ENCODE measurements at places on chromosomes 3 and 15.

- no peaks in the 10 kb centered on the region for H3K36me3 ChIP-seq
- peak within 1 kb of the TSS; percentile 94 for H3K27ac ChIP-seq
- no peaks in the 10 kb centered on the region for H3K27me3 ChIP-seq
- H3K4me3 ChIP-seq: peak within 1 kb of the TSS; percentile 80
These were observed at the start of gene RBMS3 for GRCh38 chr3:29280404-29281093. TSS of gene RBMS3 (plus strand) at chr3:29281071.

GRCh38 chr3:17972959-17973906 lies 230.8 kb upstream of the TBC1D5 start:
- peaks cover 11% of the 10 kb centered on the region for H3K27me3 ChIP-seq
- no peaks in the 10 kb centered on the region for H3K4me1 ChIP-seq
- no peaks in the 10 kb centered on the region for H3K36me3 ChIP-seq
- no peak for DNase-seq
- H3K27ac ChIP-seq: no peak overlapping the region
- no peak overlapping the region for H3K4me3 ChIP-seq

GRCh38 chr3:129890891-129891290 lies 2.6 kb downstream of the TMCC1 start:
- peaks cover 61% of the 10 kb centered on the region for H3K4me1 ChIP-seq
- no peak for DNase-seq
- no peaks in the 10 kb centered on the region for H3K27me3 ChIP-seq
- H3K27ac ChIP-seq: peak overlapping the region; percentile 42
- no peaks in the 10 kb centered on the region for H3K36me3 ChIP-seq
- H3K4me3 ChIP-seq: no peak overlapping the region

DNA sequence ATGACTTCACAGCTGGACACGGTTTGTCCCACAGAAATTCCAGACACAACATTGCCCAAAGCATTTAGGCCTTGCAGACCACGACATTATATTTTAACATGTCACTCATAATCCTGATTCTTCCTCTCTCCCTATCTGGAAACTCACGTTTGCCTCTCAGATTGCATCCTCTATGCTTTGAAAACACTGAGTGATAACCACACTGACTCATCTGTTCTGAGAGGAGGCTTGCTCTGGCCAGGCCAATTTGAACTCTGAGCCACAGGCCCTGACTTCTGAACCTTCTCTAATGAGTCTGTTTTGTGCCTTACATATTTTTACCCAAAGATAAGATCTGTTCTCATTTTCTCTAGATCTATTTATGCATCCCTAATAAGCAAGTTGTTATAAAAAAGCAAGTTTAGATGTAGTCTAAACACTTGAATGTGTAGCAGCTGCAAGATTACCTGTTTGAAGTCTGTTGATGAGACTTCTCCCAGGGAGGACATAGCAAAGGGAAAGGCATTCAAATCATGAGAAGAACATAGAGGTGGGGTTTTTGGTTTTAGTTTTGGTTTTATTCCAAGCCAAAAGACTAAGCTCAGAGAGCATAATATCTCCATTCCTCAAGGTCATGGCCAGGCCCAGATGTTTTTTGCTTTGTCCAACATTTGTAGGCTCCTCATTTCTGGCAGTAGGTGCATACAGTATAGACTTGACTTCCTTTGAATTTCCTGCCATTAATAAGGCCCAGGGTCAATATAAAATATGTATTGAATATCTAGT lies 234.4 kb upstream of the LRTM1 start:
- H3K36me3 ChIP-seq: no peaks in the 10 kb centered on the region
- no peak overlapping the region for H3K27ac ChIP-seq
- H3K4me1 ChIP-seq: no peaks in the 10 kb centered on the region
- H3K4me3 ChIP-seq: no peak overlapping the region
- no peak for DNase-seq

DNA sequence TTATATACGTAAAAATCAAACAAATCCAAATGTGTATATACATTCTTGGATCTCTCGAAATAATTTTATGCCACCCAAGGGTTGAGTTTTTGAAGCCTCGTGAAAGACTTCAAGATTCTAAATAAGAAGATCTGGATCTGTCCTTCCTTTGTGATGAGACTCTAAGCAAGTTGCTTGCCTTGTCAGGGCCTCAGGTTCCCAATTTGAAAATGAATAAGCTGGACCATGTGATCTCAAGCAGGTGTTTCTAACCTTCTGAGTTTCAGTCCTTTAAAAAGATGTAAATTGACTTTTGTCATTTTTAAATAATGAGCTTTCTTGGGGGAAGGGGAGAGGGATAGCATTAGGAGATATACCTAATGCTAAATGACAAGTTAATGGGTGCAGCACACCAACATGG lies 137.1 kb downstream of the P3H2 start:
- H3K4me1 ChIP-seq: peaks cover 24% of the 10 kb centered on the region
- peaks cover 2% of the 10 kb centered on the region for H3K27me3 ChIP-seq
- DNase-seq: no peak
- no peak overlapping the region for H3K4me3 ChIP-seq
- H3K36me3 ChIP-seq: no peaks in the 10 kb centered on the region

- peaks cover 4% of the 10 kb centered on the region for H3K4me1 ChIP-seq
- DNase-seq: no peak
- H3K36me3 ChIP-seq: no peaks in the 10 kb centered on the region
- H3K27me3 ChIP-seq: no peaks in the 10 kb centered on the region
- no peak overlapping the region for H3K4me3 ChIP-seq
These were observed 106.7 kb downstream of the DPH6 start for GRCh38 chr15:35439291-35439690.

- peaks cover 44% of the 10 kb centered on the region for H3K27me3 ChIP-seq
- H3K4me3 ChIP-seq: no peak overlapping the region
- DNase-seq: no peak
- no peak overlapping the region for H3K27ac ChIP-seq
These were observed 8.6 kb upstream of the SST start for GRCh38 chr3:187678726-187679268.

- H3K4me1 ChIP-seq: no peaks in the 10 kb centered on the region
- no peaks in the 10 kb centered on the region for H3K27me3 ChIP-seq
- no peak for DNase-seq
- no peaks in the 10 kb centered on the region for H3K36me3 ChIP-seq
These were observed 169.2 kb downstream of the ROBO1 start for GRCh38 chr3:79598594-79598993.

DNA sequence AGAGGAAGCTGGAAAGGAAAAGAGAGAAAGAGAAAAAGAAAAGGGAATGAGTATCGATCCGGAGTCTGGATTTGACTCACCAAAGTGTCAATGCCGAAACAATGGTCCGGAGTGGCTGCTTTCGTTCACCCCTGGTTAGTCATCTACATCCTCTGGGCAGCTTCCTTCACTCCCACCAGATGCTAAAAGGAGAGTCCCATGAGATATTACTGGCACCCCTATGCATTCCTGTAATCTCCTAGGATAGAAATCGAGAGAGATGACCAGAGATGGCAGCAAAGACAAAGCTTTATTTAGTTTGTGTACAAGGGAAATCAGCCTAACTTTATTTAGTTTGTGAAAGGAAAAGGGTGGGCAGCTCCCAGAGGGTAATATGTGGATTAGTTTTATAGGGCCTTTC lies 622.2 kb downstream of the ZPLD1 start:
- H3K36me3 ChIP-seq: no peaks in the 10 kb centered on the region
- no peaks in the 10 kb centered on the region for H3K27me3 ChIP-seq
- H3K4me3 ChIP-seq: no peak overlapping the region
- H3K4me1 ChIP-seq: no peaks in the 10 kb centered on the region
- H3K27ac ChIP-seq: no peak overlapping the region

DNA sequence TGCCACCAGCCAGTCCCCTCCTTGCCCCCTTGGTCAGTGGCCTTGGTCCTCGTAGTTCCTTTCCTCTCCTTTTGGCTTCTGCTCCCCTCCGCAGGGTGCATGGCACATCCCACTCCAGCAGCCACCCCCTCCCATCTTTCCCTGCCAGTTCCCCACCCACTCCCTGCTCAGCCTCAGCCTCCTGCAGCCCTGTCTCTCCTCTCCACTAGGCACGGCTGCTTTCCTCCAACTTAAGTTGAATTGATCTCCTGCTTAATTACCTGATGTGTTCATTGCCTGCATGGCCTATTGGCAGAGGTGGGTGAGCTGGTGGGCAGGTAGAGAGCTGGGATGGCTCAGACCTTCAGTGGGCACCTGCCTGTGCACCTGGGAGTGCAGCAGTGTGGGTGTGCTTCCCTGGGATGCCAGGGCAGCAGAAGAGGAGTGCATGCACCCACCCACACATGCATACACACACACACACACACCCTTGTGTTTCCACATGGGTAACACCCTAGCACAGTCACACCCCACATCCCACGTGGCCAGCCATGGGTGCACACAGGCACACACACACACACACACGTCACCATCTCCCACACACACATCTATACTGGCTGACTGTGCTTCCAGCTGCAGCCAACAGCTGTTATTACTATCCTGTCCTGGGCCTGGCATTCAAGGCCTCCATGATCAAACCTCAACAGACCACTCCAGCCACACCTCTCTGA lies 30.9 kb downstream of the C3orf18 start:
- no peak overlapping the region for H3K4me3 ChIP-seq
- H3K4me1 ChIP-seq: no peaks in the 10 kb centered on the region
- H3K27ac ChIP-seq: no peak overlapping the region
- peaks cover 17% of the 10 kb centered on the region for H3K27me3 ChIP-seq
- H3K36me3 ChIP-seq: no peaks in the 10 kb centered on the region

GRCh38 chr3:134776518-134776917 lies 18.5 kb upstream of the EPHB1 start:
- no peaks in the 10 kb centered on the region for H3K36me3 ChIP-seq
- no peaks in the 10 kb centered on the region for H3K27me3 ChIP-seq
- DNase-seq: no peak
- H3K27ac ChIP-seq: no peak overlapping the region
- H3K4me1 ChIP-seq: no peaks in the 10 kb centered on the region

DNA sequence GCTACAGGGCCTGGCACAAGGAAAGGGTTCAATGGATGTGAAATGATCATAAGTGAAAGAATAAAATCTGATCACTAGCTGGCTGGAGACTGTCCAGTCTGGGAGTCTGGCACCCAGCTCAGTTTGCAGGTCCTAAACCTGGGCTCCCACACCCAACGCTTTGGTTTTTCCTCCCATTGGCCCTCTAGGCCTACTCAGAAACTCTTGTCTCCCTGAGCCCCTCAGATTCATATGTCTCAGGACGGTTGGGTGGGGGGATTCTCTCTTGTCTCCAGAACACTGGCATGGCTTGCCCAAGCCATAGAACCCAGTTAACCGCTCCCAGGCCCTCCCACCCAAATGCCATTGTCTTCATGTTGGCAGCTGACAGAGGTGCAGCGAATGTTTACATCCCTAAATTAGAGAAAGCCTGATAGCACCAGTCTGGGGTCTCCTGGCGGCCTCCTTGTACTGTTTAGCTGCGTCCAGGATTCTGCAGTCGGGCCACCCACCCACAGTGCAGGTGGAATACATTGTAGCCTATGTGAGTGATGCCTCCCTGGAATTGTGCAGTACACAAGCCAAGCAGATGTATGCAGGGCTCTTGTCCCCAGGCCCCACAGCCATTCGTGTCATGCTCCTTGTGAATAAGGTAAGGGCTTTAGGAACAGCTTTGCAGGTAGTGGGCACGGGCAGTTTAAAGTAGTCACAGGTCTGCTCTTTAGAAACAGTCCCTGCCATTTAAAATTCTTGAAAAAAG lies 266.3 kb downstream of the XXYLT1 start:
- no peak for DNase-seq
- no peak overlapping the region for H3K27ac ChIP-seq
- H3K4me3 ChIP-seq: no peak overlapping the region
- no peaks in the 10 kb centered on the region for H3K27me3 ChIP-seq
- H3K36me3 ChIP-seq: no peaks in the 10 kb centered on the region

GRCh38 chr3:9682096-9682495 lies 21.5 kb upstream of the CPNE9 start:
- H3K27me3 ChIP-seq: no peaks in the 10 kb centered on the region
- peaks cover 53% of the 10 kb centered on the region for H3K4me1 ChIP-seq
- peak overlapping the region; percentile 91 for H3K27ac ChIP-seq
- no peak overlapping the region for H3K4me3 ChIP-seq
- no peak for DNase-seq

DNA sequence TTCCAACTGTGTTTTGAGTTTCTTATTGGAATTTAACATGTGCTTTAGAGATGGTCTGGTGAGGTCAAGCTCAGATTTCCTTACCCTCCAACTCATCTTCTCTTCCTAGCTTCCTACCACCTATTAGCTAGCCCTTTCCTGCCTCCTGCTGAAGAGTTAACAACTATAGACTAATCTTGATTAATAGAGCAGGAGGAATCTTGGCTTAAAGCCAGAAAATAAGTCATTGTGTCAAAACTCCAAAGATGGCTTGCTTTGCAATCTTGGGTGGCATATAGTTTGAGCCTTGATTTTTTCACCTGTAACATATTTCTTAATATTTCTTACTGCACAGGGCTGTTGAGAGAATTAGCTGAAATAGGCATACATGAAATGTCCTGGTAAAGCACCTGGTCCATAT lies 27.3 kb downstream of the BCL2L10 start:
- H3K36me3 ChIP-seq: no peaks in the 10 kb centered on the region
- H3K4me3 ChIP-seq: no peak overlapping the region
- H3K27me3 ChIP-seq: no peaks in the 10 kb centered on the region
- DNase-seq: no peak

GRCh38 chr3:158845765-158846350 lies 44.0 kb downstream of the MFSD1 start:
- no peaks in the 10 kb centered on the region for H3K27me3 ChIP-seq
- no peak overlapping the region for H3K4me3 ChIP-seq
- H3K36me3 ChIP-seq: no peaks in the 10 kb centered on the region
- DNase-seq: no peak

GRCh38 chr15:72406936-72407335 lies 8.8 kb downstream of the TMEM202 start:
- DNase-seq: no peak
- H3K36me3 ChIP-seq: no peaks in the 10 kb centered on the region
- no peak overlapping the region for H3K4me3 ChIP-seq
- peaks cover 67% of the 10 kb centered on the region for H3K27me3 ChIP-seq
- no peaks in the 10 kb centered on the region for H3K4me1 ChIP-seq
- H3K27ac ChIP-seq: no peak overlapping the region

DNA sequence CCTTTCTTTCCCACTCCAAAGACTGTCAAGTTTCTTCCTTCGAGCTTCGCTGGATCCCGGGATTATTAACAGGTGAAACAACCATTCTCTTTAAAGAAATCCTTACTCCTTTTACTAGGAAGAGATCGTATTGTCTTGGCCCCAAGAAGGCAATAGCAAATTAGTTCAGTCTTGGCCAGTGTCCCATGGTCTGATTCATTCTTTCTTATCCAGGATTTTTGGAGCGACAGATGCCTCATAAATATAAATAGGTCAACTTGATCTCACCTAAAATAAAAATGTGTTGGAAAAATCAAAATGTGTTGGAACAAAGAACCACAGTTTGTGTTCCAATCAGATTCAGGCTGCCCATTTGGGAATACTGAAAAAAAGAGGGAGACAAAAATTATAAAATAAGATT lies 140.1 kb upstream of the TMEM108 start:
- H3K4me1 ChIP-seq: no peaks in the 10 kb centered on the region
- no peaks in the 10 kb centered on the region for H3K27me3 ChIP-seq
- H3K4me3 ChIP-seq: no peak overlapping the region
- no peak overlapping the region for H3K27ac ChIP-seq
- H3K36me3 ChIP-seq: no peaks in the 10 kb centered on the region
- no peak for DNase-seq

- no peak overlapping the region for H3K4me3 ChIP-seq
- H3K27ac ChIP-seq: no peak overlapping the region
- H3K27me3 ChIP-seq: no peaks in the 10 kb centered on the region
- no peaks in the 10 kb centered on the region for H3K36me3 ChIP-seq
- no peak for DNase-seq
- H3K4me1 ChIP-seq: no peaks in the 10 kb centered on the region
These were observed 9.1 kb downstream of the TRIM42 start for GRCh38 chr3:140686948-140687347.

GRCh38 chr3:182233957-182234356 lies 522.2 kb downstream of the SOX2 start:
- no peak for DNase-seq
- no peaks in the 10 kb centered on the region for H3K27me3 ChIP-seq
- no peaks in the 10 kb centered on the region for H3K36me3 ChIP-seq
- H3K4me3 ChIP-seq: no peak overlapping the region
- H3K27ac ChIP-seq: no peak overlapping the region
